ENCODE measurements at places on chromosomes 11 and 22. TPM values are rescaled to one million over a fixed set of nuclear protein-coding genes. Genes with fewer than 3 reads are reported as not detected.

- H3K27me3 ChIP-seq = no peaks in the 10 kb centered on the region
- no peaks in the 10 kb centered on the region for H3K36me3 ChIP-seq
- no peak overlapping the region for H3K27ac ChIP-seq
- no peak for DNase-seq
- H3K4me3 ChIP-seq = no peak overlapping the region
- no peaks in the 10 kb centered on the region for H3K4me1 ChIP-seq
Measured at GRCh38 chr22:46406349-46406748, 70.8 kb downstream of the TRMU start.

GRCh38 chr11:60844870-60845221, 2.9 kb downstream of the CCDC86 start:
- H3K36me3 ChIP-seq = peaks cover 23% of the 10 kb centered on the region
- no peaks in the 10 kb centered on the region for H3K27me3 ChIP-seq
- H3K4me1 ChIP-seq = peaks cover 38% of the 10 kb centered on the region
- DNase-seq = no peak
- no peak overlapping the region for H3K4me3 ChIP-seq
- H3K27ac ChIP-seq = no peak overlapping the region

DNA sequence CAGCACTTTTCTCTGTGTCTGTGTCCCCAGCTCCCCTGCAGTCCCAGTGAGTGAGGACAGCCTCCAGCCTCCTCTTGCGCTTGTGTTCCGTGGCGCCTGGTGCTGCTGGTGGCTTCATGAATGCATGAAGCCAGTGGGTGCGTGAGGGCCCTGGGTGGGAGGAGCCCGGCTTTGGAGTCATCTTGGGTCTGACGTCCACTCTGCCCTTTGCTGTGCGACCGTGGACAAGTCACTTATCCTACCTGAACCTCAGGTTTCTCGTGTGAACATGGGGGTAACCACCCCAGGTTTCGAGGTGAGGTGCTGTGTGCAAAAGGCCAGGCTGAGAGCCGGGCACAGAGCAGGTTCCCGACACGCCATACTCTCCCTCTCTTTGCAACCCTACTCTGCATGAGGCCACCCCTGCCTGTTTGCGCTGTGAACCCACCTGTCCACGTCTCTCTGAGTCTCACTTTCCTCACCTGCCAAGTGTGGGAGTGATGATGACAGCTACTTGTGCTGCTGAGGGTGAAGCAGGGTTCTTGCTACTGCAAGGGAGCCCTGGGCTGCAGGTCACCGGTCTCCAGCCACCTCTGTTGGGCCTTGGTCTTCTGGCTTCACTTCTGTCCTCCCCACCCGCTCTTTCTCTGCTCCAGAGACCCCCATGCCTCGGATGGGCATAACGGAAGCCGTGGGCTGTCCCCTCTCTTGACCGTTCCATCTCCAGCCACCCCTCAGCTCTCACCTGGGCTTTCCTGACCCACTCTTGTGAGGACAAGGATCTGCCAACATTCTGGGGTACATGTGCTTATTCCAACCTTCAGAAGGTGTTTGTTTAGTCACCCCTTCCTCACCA, 537.6 kb downstream of the TBC1D22A start:
- no peaks in the 10 kb centered on the region for H3K27me3 ChIP-seq
- no peak overlapping the region for H3K27ac ChIP-seq
- no peaks in the 10 kb centered on the region for H3K4me1 ChIP-seq
- peak; percentile 44 for DNase-seq

Gene ACO2
- total RNA-seq = 78.6 TPM

Gene SDF2L1
- 33.9 TPM for total RNA-seq
